Muscle of leg (tissue), 16 donors: ENCODE measurements at places on chromosomes 2 and 18. TPM values are rescaled to one million over a fixed set of nuclear protein-coding genes. Genes with fewer than 3 reads are reported as not detected.

INPP5D gene
- polyA plus RNA-seq = 6.0 TPM

APCDD1 gene
- polyA plus RNA-seq = 66.2 TPM

DNA sequence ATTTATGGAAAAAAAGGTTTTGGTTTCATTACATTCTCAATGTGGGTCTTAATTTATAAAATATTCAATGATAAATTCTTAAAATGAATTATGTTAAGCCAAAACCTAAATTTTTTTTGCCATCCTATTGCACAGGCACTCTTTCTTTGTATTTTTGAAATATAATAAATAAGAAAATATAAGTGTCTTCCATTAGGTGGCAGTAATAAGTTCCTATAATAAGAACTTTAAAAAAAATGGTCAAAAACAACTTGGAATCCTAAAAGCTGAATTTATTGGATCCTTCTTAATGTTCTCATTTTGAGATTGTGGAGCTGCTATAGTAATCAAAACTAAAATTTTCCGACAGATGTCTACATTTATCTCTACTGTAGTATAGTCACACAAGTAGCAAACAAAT, 5.7 kb downstream of the CALCRL start:
- no peak for DNase-seq

TSPYL6 gene
- polyA plus RNA-seq = 0.08 TPM

GRCh38 chr2:190526105-190526750, 8.3 kb downstream of the NEMP2 start:
- DNase-seq = no peak

DNA sequence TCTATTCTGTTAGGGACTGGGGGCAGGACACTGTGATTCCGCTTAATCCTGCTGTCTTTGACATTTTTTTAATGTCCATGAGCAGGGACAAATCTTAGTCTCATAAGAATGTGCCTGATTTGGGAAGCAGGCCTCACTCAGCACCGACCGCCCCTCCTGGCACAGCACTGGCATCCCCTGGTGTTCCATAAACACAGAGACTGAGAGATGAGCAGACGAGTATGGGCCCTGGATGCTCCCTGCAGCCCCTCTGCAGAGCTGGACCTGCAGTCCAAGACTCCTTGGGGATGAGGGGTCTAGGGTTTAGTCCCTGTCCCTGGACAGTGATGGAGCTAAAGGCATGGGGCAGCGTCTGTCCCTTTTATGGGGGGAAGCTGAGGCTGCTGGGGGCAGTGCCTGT, 81.6 kb downstream of the NDUFA10 start:
- no peak for DNase-seq

GRCh38 chr2:176443946-176444345, 174.7 kb downstream of the MTX2 start:
- DNase-seq = no peak

TMEM17 gene
- 2.2 TPM for polyA plus RNA-seq

GTF2A1L gene
- 0.45 TPM for polyA plus RNA-seq

DNA sequence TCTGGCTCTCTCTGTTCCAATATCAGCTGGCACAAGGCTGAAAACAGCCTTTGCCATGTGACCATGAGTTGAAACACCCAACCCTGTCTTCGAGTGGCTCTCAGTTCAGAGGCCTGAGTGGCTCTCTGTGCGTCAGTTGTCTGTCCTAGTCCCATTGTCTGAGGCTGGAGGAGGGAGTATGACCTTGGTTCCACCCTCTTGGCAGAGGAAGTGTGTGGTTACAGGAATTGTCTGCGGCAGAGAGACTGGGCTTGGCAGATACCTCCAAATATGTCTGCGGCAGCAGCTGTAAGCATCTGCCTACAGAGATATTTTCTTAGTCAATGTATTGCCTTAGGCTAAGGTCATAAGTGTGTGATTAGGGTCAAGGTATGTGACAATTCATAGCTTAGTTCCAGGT, 32.6 kb downstream of the CNGA3 start:
- peak; percentile 78 for DNase-seq

DNA sequence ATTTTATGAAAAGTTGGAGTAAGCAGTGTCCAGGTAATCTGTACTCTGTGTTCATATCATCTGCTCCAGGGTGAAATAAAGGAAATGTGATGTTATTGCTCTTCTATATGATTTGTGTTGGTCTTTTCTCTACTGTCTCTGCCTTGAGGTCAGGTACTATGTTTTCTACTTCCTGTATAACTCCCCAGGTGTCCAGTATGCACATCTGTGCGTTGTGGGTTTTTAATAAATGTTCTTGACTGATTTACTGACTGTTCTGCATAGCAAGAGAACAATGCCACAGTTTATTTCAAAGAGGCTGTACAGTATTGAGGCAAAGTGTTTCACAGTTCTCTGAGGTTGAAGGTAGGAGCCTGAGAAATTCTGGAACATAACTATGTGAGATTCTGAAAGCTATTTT, 89.7 kb downstream of the BABAM2 start:
- DNase-seq = no peak

GRCh38 chr2:102050854-102051391, 59.2 kb downstream of the IL1R2 start:
- DNase-seq = peak; percentile 98

- DNase-seq = no peak
Measured at GRCh38 chr2:237295889-237296480, 118.0 kb downstream of the COL6A3 start.

DNA sequence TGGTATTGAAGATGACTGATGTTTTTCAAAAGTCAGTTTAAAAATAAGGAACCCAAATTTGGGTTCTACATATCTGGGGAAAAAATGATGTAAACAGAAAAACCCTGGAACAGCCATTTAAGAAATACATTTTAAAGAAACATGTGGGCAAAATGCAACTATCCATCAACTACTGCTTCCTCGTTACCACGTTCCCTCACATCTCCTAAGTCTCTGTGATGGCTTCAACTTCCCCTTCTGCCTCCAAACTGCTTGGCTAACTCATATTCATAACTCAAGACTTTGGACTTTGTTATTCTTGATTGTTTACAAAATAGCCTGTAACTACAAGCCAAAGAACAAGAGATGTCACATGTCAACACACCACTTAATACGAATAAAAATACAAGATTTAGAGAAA, 116.3 kb downstream of the DYM start:
- DNase-seq = no peak

DNA sequence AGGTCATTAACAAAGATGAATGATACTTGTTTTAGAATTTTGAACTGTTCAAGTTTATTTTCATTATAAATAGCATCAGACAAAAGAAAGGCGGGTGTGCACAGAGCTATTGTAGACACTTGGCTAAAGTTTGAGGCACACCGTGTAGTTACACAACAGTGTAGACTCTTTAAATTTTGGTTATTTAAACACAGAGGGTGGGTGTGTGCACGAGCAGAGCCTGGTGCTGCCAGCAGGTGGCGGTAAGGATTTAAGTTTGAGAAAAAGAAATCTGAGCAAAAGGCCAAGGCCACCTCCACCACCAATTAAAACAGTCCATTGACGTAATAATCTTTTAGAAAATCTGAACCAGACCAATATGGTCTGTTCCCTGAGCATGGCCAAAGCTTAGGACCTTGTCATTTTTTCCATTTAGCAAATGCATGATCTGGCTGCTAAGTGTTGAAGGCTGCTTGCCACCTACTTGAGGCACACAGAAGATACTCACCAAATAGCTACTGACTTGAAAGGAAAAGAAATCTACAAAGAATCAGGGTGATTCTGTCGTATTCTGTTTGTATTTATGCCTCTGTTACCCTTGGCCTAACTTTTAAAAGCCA, 14.3 kb downstream of the COPS7B start:
- no peak for DNase-seq

DNA sequence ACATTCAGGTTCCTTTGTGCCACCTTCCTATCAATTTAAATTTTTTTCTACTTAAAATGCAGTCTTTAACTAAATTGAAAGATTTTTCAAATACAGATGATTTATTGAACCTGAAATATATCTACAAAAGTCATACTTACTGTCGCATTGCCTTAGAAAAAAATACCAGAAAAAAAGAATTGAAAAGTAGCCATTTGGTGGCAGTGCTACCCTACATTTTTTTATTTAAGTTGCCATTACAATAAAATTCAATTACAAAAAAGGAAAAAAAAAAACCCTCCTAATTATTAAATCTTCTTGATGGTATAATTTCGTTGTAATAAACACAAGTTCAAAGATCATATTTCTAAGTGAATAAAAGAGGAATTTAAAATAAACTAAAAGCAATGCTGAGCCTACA, 43.4 kb downstream of the DSC3 start:
- DNase-seq = peak; percentile 1

DNA sequence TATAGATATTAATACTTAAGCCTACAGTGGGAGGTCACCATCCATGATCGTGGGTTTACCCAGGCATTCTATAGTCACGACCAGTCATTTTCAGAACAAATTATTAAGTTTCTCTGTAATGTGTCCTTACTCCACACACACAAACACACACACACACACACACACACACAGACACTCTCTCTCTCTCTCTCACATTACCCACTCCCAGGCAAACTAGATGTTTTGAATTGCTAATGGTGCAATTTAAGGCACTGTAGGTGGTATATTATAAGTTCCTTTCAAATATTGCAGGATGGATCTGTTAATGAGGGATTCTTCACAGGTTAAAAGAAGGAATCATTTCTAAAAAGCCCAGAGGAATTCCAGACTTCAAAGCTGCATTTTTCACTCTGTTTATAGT, 657.8 kb downstream of the MBD2 start:
- no peak for DNase-seq
